IPS-NIHi11 (cell line): ENCODE measurements at places on chromosomes 16 and 17.
A peak's percentile ranks its signal among the peaks of the same experiment; 100 is the strongest.

- DNase-seq: no peak
Measured at GRCh38 chr16:48559462-48560211, 50.3 kb downstream of the N4BP1 start.

- peak; percentile 74 for DNase-seq
Measured at GRCh38 chr16:5633845-5634440, 536.3 kb upstream of the EEF2KMT start.

- DNase-seq: no peak
Measured at GRCh38 chr16:27369806-27370205, 32.2 kb upstream of the IL21R start.

DNA sequence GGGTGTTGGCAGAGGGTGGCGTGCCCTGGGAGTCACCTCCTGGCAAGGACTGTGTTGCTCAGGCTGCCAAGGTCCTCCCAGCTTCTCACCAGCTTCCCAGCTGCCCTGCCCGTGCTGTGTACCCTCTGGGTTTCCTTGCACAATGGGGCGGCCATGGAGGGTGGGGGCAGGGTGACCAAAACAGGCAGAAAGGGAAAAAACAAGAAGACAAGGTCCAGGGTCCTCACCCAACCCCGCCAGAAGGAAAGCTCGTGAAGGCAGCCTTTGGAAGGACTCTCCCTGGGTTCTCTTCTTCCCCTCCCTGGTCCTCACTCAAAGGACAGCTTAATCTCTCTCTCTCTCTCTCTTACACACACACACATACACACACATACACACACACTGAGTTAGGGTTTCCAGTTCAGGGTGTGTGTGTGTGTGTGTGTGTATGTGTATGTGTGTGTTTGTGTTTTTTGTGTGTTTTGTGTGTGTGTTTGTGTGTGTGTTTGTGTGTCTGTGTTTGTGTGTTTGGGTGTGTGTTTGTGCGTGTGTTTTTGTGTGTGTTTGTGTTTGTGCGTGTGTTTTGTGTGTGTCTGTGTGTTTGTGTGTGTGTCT lies 2.0 kb downstream of the SLC13A5 start:
- no peak for DNase-seq

- DNase-seq: no peak
Measured at GRCh38 chr17:62052765-62053338, 12.2 kb downstream of the MED13 start.

GRCh38 chr17:55563363-55563762 lies 52.1 kb upstream of the SMIM36 start:
- no peak for DNase-seq

DNA sequence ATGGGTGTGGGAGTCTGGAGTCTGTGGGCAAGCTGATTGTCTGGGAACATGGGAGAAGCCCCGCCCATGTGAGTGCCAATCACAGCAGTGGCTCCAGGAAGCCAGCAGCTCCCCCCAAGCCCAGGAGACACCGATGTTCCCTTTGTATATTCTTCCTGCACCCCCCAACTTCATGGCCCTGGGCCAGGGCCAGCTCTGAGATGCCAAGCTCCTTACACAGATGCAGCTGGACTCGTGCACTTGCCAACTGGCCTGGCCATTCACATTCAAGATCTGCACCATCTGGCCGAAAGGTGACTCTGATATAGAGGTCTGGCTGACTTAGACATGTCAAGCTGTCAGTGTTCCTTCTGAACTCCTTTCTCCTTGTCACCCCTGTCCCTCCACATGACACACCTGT lies 50.5 kb downstream of the CACNG5 start:
- no peak for DNase-seq

DNA sequence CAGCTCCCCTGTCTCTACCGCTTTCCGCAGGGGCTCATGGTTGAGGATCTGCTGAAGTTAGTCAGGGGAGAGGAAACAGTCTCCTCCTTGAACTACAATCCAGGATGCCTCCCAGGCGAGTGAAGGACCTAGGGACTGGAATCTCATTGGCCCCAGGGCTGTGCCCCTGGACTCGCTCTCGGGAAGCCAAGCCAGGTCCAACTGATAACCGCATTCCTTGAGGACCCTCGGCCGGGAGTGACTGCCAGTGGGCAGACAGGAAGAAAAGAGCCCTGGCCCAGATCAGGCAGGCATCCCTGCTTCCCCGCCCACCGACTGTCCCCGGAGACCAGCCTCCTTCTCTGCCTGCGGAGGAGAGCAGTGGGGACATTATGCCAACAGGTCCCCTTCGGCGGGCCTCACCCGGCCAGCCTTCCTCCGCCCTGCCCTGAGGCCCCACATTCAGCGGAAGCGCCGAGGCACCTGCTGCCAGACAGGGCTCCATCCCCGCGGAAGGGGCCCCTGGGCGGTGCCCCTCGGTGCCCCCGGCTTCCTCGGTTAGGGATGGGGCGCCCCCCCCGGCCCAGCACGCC lies 776 bp downstream of the LRRC75A start:
- DNase-seq: peak; percentile 44

GRCh38 chr17:4221899-4222659 lies 41.7 kb downstream of the ANKFY1 start:
- no peak for DNase-seq

- DNase-seq: no peak
Measured at GRCh38 chr17:36892112-36892838, 45.0 kb upstream of the LHX1 start.

- DNase-seq: no peak
Measured at GRCh38 chr17:31560616-31561235, 169.3 kb downstream of the RAB11FIP4 start.

DNA sequence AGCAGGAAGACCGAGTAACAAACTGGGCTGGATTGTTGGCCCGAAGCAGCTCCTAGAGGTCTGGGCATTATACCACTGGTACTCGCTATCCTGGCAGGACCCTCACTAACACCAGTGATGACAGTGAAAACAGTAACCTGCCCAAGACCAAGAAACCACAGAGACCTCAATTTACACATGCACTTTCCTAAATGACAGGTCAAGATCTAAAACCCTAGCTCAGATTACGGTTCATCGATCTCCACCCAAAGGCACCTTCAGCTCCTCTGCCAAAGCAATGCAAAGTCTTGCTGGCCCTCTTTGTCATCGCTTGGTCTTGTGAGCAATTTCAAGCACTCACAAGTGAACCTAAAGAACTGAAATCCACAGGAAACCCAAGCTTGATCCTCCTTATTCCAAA lies 1.5 kb downstream of the PIP4K2B start:
- no peak for DNase-seq

- DNase-seq: no peak
Measured at GRCh38 chr16:3954411-3954921, 74.0 kb upstream of the CREBBP start.

- peak; percentile 99 for DNase-seq
Measured at GRCh38 chr17:951325-952132, 28.0 kb downstream of the NXN start.

GRCh38 chr16:11218604-11218962 lies 37.4 kb downstream of the SOCS1 start:
- DNase-seq: no peak

GRCh38 chr16:22165508-22166285 lies 3.4 kb downstream of the SDR42E2 start:
- no peak for DNase-seq

DNA sequence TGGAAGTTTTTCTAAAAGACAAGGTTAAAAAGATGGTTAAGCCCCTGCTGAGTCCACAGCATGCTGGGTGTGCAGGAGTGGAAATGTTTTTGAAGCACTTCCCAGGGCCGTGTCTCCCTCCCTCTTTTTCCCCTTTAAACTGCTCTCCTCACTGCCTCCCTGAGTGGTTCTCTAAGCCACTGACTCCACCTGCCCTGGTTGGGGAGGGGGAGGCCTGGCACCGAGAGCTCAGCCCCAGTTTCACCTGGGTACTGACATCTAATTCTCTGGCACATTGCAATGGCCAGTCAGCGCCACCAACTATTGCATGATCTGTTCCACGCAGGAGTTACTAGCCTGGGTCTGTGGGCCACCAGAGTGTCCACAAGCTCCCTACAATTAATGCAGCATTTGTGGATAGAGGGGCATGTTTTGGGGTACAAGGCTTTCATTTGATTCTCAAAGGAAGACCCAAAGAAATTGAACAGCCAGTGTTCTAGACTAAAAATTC lies 22.7 kb downstream of the MPP3 start:
- DNase-seq: no peak

DNA sequence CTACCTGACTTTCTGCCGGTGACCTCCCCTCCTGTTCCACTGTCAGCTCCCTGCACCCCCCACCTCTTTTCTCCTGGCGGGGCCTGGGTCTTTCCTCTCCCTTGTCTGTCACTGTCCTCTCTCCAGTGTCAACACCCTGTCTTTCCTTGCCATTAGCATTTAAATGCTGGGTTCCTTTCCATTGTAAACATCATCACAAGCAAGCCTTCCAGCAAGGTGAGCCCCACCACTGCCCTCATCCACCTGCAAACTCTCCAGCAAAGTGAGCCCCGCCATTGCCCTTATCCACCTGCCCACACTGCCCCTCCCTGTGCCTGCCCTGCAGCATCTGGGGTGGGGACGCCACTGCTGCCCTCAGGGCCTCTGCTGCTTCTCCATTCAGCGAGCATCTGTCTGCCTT lies 195.0 kb downstream of the ENGASE start:
- peak; percentile 48 for DNase-seq

DNA sequence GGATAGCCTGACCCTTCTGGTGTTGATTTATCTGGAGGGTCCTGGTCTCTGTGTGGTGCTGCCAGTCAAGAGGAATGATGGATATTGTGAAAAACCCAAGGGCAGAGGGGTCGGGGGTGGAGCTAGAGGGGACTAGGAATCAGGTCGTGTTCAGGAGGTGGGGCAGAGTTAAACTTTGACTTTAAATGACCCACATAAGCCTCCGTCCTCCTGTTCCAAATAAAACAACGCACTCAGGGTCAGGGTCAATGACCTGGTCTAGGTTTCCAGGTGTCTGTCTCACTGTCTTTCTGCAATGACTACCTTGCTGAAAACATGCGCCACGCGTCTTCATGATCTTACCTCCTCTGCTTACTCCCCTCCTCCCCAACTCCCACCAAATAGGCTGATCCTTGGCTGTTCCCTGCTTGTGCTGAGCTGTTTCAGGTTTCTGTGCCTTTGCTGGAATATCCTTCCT lies 14.7 kb downstream of the AOC3 start:
- DNase-seq: no peak

DNA sequence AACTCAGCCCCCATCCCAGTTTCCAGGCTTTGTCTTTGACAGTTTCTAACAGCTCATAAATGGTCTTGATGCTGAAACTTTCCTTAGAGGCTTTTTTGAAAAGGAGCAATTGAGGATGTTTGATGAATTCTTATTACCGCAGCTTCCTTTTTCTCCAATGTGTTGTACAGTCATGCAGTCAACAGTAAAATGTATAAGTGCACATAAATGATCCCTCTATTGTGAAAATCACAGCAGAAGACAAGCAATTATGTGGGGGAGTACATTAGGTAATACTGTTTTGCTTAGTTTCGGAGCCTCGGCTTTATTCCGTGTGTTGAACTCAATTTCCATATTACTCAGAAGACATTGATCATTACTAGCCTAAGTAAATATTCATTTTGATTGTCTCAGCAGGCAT lies 673.7 kb downstream of the CDH8 start:
- DNase-seq: no peak

DNA sequence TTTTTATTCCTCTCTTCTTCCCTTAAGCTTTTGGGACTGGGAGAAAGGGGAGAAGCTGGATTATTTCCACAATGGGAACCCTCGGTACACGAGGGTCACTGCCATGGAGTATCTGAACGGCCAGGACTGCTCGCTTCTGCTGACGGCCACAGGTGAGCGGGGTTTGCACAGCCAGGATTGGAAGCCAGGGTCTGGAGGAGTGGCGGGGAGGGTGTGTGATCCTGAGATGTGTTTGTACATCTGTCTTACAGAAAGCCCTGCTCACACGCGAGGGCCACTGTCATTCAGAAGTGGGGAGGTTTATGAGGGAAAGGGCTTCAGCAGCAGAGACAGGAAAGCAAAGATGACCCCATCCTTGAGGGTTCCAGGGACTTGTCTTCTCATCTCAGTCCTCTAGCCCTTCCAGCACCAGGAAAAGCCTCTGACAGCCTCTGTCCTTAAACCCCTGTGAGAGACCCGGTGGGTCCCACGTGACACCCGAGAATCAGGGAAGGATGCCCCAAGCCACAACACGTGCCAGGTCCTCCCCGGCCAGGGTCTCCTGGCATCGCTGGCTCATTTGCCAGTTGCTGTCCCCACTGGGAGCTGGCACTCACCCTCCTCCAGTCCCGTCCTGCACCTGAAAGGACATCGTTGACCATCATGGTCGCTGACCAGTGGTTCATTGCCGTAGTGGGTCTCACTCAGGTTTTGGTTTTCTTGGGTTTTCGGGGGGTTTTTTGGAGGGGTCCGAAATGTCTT lies 44.3 kb upstream of the CHMP6 start:
- DNase-seq: no peak

GRCh38 chr17:72388765-72389473 lies 268.1 kb downstream of the SOX9 start:
- DNase-seq: no peak

DNA sequence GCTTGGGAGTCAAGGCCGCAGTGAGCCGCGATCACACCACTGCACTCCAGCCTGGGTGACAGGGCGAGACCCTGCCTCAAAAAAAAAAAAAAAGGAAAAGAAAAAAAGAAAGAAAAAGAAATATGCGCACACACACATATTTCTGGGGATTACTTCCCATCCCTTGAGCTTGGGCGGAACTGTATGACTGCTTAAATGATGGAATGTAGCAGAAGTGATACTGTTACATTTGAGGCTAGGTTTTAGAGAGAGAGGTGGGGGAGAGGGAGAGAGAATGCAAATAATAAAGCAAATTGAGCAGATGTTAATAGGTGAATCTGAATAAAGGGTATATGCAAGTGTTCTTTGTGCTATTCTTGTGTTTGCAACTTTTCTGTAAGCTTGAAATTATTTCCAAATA lies 12.0 kb upstream of the USP32 start:
- DNase-seq: no peak

DNA sequence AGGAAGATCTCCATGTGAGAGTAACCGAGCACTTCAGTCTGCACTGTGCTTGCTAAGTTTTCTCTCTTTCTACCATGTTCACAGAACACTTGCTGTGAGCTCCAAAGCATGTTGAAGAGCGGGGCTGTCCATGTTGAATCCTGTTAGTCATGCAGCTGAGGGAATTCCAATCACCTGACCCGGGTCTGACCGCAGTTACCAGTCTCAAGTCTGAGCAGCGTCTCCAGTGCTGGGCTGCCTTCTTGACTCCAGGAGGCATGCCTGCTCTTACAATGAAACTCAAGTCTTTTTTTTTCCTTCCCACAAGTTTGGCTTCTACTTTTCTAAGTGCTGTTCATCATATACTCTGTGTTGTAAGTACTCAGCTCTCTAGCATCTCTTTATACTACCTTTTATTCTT lies 44.3 kb downstream of the HOXB1 start:
- no peak for DNase-seq

- no peak for DNase-seq
Measured at GRCh38 chr16:67519242-67519641, 9.4 kb upstream of the RIPOR1 start.
